ENCODE measurements at places on chromosomes 12 and 14. TPM values are rescaled to one million over a fixed set of nuclear protein-coding genes. Genes with fewer than 3 reads are reported as not detected.

Gene HOTAIR
- 0.30 TPM for total RNA-seq

Gene MYH6
- not detected for total RNA-seq

GRCh38 chr14:49960453-49960852 lies 67.6 kb downstream of the ARF6 start:
- H3K4me1 ChIP-seq: no peaks in the 10 kb centered on the region
- no peak overlapping the region for H3K4me3 ChIP-seq
- no peak for DNase-seq

Gene KLHDC1
- total RNA-seq: 6.6 TPM

- no peaks in the 10 kb centered on the region for H3K4me1 ChIP-seq
- no peak overlapping the region for H3K27ac ChIP-seq
- H3K4me3 ChIP-seq: no peak overlapping the region
- peaks cover 39% of the 10 kb centered on the region for H3K36me3 ChIP-seq
Measured at GRCh38 chr14:64112867-64113678, 181.1 kb downstream of the ESR2 start.

Gene DNAJC22
- total RNA-seq: not detected

- no peaks in the 10 kb centered on the region for H3K27me3 ChIP-seq
- H3K36me3 ChIP-seq: no peaks in the 10 kb centered on the region
- H3K27ac ChIP-seq: no peak overlapping the region
- H3K4me1 ChIP-seq: no peaks in the 10 kb centered on the region
Measured at GRCh38 chr12:20476551-20476950, 108.2 kb downstream of the PDE3A start.

Data from tibial nerve (tissue), 4 donors.